Vagina (tissue), 2 donors: ENCODE measurements at places on chromosomes 13 and 19. TPM values are rescaled to one million over a fixed set of nuclear protein-coding genes. Genes with fewer than 3 reads are reported as not detected.

BCAM gene
- total RNA-seq, result 57.2 TPM

RAD23A gene
- total RNA-seq, result 85.9 TPM

ZNF865 gene
- total RNA-seq, result 8.8 TPM

CCDC169 gene
- not detected for total RNA-seq

ZSCAN22 gene
- total RNA-seq, result 3.9 TPM

NKPD1 gene
- total RNA-seq, result 14.0 TPM

TMEM255B gene
- 6.4 TPM for total RNA-seq

KIR2DL4 gene
- total RNA-seq, result not detected

CALR3 gene
- total RNA-seq, result not detected

KCTD4 gene
- not detected for total RNA-seq

CEACAM21 gene
- not detected for total RNA-seq

KLK14 gene
- total RNA-seq, result not detected

ZGLP1 gene
- 5.2 TPM for total RNA-seq

NFIX gene
- total RNA-seq, result 81.8 TPM

RGL3 gene
- 19.6 TPM for total RNA-seq

HSH2D gene
- total RNA-seq, result 0.74 TPM

OR7D2 gene
- total RNA-seq, result not detected

KLK15 gene
- not detected for total RNA-seq

ATP13A1 gene
- total RNA-seq, result 114 TPM

HCN2 gene
- 0.25 TPM for total RNA-seq

ZNF415 gene
- 6.6 TPM for total RNA-seq

ZNF90 gene
- total RNA-seq, result 5.4 TPM

ENOX1 gene
- total RNA-seq, result 2.7 TPM

TINCR gene
- total RNA-seq, result 37.1 TPM

COX7A1 gene
- 33.1 TPM for total RNA-seq

HIPK4 gene
- total RNA-seq, result 0.74 TPM

PLEKHJ1 gene
- total RNA-seq, result 30.7 TPM

ZNF439 gene
- total RNA-seq, result 5.9 TPM

IGFL4 gene
- total RNA-seq, result not detected

RAB20 gene
- 15.2 TPM for total RNA-seq

MISP gene
- total RNA-seq, result 0.49 TPM

AKAP8L gene
- total RNA-seq, result 127 TPM

MBD3L3 gene
- not detected for total RNA-seq

STARD13 gene
- 33.1 TPM for total RNA-seq

TEX101 gene
- total RNA-seq, result not detected

ATXN8OS gene
- not detected for total RNA-seq

MAST1 gene
- 1.2 TPM for total RNA-seq

FCHO1 gene
- 12.3 TPM for total RNA-seq

B3GNT3 gene
- 1.5 TPM for total RNA-seq

CILP2 gene
- total RNA-seq, result 0.98 TPM

PTPRS gene
- 295 TPM for total RNA-seq

GJB6 gene
- total RNA-seq, result 121 TPM

GZMM gene
- total RNA-seq, result not detected

ATP4A gene
- total RNA-seq, result not detected

COL5A3 gene
- 13.3 TPM for total RNA-seq

RFXAP gene
- total RNA-seq, result 7.4 TPM

NLRP5 gene
- total RNA-seq, result not detected

ANGPTL8 gene
- total RNA-seq, result not detected
